ENCODE measurements at places on chromosomes 2 and 18.

DNA sequence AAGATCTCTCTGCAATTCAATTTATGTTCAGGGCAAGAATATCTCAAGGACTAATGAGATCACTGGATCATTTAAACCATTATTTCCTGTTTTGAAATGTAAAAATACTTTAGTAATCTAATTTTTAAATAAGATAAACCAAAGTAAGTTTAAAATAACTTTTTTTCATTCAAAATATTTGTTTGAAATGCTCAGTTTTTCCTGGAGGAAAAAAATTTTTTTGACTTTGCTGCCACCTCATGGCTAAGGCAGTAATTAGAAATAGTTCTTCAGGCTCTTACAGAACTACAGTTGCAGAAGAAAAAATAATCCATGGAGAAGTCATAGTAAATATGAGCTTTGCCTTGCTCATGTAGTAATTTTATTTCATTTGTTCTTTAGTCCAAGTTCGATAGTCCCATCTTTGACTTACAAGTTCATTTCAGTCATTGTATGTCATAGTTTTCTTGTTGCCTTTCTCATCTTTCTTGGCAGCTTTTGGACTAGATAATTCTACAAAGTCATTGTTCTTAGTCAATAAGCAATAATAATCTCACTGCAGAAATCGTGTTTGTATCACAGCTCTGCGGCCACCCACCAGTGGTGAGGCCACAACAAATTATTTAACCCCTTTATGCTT is 127.4 kb downstream of the DPP4 start:
- no peak for DNase-seq

- DNase-seq: no peak
Observed at GRCh38 chr2:163943403-163944346, 207.9 kb upstream of the FIGN start.

DNA sequence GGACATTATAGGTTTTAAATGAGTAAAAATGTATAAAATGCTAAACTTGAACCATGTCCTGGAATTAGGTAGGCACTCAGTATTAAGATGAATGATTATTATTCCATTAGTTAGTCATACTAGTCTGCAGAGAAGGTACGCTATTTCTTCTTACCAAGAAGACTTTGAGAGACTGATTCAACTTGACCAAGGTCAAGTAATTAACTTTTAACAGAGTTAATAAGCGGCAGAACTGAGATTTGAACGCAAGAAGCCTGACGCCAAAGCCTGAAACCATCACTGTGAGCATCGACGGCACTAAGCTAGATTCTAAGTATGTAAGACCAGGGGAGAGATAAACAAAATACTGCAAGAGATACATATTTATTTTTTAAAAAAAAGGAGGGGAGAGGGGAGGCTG is 2.6 kb downstream of the EVA1A start:
- no peak for DNase-seq

DNA sequence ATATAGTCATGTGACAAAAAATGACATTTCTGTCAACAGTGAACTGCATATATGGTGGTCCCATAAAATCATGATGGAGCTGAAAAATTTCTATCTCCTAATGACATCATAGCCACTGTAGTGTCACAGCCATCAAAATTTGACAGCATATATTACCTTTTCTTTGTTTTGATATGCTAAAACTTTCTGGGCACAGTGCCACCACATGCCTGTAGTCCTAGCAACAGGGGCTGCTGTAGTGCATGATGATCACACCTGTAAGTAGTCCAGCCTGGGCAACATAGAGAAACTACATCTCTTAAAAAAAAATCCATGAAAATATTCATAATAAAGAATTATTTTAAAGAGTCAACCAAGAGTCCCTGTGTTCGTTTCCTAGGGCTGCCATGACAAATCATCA is 155.5 kb upstream of the SERTAD2 start:
- no peak for DNase-seq

GRCh38 chr2:187964746-187965145 is 326.9 kb upstream of the GULP1 start:
- no peak for DNase-seq

DNA sequence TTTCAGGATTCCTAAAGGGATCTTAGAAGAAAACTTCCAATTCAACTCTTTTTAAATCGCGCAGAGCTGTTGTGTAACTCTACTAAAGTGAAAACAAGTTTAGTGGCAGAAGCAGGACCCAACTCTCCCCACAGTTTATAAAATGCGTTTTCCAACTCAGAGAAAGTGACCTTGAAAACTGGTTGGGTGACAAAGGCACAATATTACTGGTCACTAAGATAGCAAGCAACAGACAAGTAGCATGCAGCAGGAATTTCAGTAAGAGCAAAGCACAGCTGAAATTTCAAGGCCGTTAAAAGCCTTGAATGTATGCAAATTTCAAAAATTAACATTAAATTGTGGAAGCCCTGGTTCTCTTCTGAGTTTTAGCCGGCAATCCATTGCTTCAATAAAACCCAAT is 66.9 kb downstream of the STK39 start:
- no peak for DNase-seq

DNA sequence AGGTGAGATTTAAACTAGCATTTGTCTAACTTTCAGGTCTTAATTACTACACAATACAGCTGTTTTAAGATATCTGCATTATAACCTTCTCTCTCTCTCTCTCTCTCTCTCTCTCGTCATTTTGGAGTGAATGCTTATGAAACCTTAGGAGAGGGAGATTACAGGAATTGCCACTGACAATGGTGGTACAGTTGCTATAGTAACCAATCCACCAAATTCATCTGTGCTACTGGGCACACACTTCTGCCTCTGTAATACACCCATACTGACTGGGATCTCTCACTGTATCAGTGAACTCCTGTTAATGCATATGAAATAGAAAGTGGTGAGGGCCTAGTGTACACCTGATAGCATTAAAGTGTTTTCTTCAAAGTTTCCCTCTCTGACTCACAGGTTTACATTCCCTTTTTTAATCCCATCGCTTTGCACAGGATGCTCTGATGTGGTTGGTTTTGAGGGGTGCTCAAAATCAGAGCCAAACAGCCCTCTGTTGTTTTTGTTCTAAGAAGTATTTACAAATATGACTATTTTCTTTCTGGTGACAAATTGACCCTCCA is 13.1 kb downstream of the KLHL14 start:
- DNase-seq: no peak

GRCh38 chr2:162537651-162538050 is 193.7 kb downstream of the GCA start:
- DNase-seq: no peak

GRCh38 chr2:12320027-12320734 is 396.6 kb upstream of the TRIB2 start:
- DNase-seq: no peak

DNA sequence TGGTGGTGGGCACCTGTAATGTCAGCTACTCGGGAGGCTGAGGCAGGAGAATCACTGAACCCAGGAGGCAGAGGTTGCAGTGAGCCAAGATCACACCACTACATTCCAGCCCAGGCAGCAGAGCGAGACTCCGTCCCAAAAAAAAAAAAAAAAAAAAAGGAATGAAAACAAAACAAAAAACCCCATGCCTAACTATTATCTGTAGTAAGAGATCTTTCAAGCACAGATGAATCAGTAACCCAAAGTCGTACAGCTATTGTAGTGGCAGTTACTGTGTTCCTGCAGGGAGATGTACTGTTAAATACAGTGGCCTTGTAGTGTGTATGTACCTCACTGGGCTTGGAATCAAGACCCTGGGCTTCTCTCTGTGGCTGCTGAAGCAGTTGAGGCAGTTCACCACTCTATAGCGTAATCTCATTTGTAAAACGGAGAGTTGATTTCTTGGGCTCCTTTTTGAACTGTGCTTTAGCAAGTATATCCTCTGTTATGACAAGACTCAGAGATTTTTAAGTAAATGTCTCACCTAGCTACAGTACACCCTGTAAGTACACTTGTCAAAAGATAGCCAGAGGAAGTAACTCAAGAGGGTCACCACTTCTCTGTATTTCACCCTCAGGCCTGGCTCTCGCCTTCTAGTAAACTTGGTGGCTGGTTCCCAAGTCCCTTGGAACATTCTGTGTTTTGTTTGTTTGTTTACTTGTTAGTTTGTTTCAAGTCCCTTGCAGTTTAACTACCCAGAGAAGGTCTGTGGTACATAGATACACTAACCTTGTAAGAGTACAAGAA is 109.6 kb upstream of the FOSL2 start:
- DNase-seq: no peak

DNA sequence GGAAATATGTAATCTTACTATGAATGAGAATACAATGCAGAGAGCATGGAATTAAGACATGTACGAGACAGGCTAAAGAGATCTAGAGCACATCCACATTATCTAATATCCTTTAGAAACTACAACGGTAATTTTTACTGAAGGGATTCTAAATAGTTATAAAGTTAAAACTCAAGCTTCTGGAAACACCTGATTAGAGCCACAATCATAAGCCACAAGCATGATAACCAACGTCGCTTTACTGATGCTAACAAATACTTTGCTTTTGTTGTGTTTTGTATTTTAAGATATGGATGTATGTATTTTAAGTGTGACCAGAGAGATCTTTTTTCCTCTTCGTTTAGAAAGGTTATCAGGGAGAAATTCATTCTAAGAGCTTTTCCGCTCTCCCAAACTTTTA is 44.0 kb upstream of the STK17B start:
- DNase-seq: no peak

GRCh38 chr2:99940963-99941362 is 201.4 kb downstream of the AFF3 start:
- DNase-seq: no peak

DNA sequence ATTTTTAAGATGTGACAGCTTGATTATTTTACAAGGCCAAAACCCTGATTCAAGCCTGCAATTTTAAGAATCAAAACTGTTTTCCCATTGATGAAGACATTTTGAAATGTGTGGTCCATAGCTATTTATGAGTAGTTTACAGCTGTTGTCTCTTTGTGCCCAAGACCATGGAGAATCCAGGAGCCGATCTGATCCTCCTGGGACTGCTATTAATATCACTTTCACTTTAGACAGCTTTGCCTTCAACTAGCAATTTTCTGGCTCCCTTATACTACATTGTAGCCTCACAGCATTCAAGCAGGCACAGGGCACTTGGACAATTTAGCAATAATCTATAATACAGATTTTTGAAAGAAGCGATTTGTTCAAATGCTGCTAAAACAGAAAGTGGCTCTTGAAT is 172.9 kb downstream of the SLC8A1 start:
- DNase-seq: no peak

- DNase-seq: no peak
Observed at GRCh38 chr2:167480232-167480985, 592.1 kb downstream of the XIRP2 start.

DNA sequence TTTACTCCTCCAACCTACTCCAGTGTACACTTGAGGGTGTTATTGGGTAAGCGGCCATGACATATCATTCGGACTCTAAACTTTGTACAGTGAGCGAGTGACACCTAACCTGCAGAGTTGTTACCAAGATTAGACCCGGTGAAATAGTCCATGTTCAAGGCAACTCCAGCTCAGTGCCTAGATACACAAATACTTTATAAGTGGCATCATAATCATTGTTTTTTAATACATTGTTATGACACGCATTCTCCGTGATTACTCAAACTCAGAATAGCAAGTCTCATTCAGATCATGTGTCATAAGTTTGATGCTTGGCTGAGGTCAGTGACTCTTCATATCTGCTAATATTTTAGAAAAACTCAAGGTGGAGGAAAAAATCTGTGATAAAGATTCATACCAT is 597.8 kb downstream of the DCC start:
- DNase-seq: no peak

DNA sequence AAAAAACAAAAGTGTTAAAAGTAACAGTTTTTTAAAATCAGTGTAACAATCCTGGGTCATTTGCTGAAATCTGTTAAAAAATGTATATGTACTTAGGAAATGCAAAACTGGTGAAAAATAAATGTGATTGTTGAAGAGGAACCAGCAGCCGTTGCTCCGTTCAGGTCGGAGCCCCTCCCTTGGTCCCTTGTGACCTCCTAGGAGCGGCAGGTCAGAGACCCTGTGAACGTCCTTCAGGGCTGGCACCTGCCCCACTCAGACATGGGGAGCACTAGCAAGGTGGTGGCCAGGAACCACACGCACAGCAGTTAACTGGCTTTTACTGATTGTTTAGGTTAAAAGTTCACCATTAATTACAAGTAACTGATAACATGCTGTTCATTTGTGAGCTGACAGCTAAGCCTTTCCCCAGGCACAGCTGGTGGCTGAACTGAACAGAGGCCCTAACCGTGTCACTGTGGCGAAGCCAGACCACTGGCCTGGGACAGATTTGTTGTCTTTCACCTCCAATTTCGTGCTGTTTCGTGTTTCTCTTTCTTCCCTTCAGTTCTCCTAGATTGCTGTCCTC is 159.2 kb upstream of the ALKAL2 start:
- no peak for DNase-seq

- no peak for DNase-seq
Observed at GRCh38 chr18:7642331-7642890, 75.3 kb downstream of the PTPRM start.

- no peak for DNase-seq
Observed at GRCh38 chr2:17851731-17852585, 26.5 kb upstream of the KCNS3 start.

DNA sequence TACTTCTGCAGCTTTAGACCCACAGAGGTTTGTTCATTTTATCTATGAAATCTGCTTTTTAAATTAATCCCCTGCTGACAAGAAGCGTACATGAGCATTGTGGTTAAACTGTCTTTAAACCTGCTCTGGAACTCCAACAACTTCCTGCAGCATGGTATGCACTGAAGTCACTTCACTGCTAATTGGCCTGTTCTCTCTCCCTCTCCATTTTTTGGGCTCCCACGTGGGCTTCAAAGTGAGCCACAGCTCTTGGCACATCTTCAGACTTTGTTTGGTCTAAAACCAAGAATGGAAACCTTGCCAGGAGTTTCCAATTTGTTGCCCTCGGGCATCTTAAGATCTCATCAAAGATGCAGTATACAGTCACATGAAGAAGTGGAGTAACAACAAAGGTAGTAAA is 311.4 kb downstream of the LRRTM1 start:
- DNase-seq: no peak

- DNase-seq: no peak
Observed at GRCh38 chr2:27218614-27219013, 1.4 kb downstream of the CAD start.

DNA sequence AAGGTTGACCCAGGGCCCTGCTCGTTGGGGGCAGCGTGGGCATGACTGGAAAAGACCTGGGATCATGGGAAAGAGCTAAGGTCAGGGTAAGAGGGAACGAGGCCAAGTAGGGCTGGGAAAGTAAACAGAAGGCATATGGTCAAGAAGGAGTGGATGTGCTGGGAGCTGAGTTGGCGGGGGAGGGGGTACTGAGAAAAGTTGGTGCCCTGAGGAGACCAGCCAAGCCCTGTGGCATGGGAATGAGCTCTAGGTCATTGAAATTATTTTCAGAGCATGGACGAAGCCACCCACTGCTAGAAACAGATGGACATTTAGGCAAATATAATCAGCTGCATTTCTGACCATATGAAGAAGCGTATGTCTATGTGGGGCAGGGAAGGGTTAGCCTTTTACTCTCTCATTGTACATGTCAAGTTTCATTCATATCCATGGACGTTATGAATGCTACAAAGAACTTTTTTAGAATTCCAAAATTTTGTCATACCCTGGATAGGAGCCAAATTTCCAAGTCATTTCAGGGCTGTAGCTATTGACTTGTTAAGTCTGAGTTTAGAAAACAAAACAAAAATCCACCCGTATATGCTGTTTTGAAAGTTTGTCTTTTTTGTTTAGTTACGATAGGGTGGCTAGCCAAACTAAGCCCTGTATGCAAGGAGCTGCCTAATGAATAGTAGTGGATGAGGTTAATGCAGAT is 19.1 kb downstream of the MAPRE2 start:
- no peak for DNase-seq

GRCh38 chr2:133104871-133105270 is 434.9 kb upstream of the LYPD1 start:
- no peak for DNase-seq

Data from left forelimb (tissue), 1 donor.